Left ventricle myocardium superior (tissue), 1 donor: ENCODE measurements at places on chromosomes 5 and 9. TPM values are rescaled to one million over a fixed set of nuclear protein-coding genes. Genes with fewer than 3 reads are reported as not detected.

The PKD2L2 gene
- 0.55 TPM for total RNA-seq

The FBXO4 gene
- 3.1 TPM for total RNA-seq

DNA sequence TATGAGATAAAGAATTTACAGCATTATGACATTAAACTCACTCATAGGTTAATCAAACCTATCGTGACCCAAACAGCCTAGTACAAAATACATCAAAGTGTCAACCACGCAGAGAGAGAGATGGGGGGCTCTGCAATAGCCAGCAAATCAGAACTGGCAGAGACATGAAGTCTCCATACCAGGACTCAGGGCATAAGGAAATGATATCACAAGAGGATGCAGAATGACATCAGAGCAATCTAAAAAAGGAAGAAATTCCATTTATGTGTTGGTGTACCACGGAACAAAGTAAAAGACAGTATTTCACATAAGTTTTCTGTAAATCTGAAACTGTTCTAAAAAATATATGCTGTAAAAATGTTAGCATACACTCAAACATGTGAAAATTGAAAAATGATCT lies 24.6 kb downstream of the BICD2 start:
- DNase-seq, result no peak

DNA sequence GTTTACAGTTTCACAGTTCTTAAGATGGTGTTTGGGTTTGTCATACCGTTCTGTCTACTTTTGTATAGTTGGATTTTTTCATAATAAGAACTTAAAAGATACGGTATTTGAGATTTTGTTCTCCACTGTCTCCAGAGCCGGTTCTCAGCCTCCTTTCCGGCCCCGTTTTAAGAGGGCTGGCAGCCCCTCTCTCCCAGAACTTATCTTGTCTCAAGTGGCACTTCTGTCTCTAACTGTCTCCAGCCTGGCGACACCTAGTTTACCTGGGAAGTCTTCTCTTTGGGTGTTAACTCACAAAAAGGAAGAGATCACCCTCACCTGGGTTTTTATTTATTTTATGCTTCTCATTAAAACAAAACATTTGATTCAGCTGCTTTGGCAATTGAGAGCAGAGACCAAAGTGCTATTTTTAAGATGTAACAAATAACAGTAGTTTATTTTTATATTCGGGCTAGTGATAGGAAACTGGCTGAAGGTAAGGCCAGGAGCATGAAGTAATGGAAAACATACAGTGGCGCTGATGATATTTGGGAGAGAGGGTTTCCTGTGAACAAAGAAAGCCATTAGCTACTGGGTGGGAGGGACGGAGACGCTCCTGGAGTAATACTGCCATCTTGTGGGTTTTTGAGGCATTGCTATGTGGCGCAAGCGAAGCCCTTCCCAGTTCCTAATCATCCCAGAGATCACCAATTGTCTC lies 48.3 kb downstream of the ACER2 start:
- peak; percentile 40 for DNase-seq

DNA sequence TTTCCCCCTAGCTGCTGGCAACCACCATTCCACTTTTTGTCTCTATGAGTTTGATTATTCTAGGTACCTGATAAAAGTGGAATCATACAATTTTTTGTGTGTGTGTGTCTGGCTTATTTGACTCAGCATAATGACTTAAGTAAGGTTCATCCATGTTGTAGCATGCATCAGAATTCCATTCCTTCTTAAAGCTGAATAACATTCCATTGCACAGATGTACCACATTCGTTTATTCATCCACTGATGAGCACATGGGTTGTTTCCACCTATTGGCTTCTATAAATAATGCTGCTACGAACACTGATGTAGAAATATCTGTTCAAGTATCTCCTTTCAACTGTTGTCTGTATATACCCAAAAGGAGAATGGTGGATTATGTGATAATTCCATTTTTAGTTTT lies 33.7 kb downstream of the AP3B1 start:
- DNase-seq, result no peak

DNA sequence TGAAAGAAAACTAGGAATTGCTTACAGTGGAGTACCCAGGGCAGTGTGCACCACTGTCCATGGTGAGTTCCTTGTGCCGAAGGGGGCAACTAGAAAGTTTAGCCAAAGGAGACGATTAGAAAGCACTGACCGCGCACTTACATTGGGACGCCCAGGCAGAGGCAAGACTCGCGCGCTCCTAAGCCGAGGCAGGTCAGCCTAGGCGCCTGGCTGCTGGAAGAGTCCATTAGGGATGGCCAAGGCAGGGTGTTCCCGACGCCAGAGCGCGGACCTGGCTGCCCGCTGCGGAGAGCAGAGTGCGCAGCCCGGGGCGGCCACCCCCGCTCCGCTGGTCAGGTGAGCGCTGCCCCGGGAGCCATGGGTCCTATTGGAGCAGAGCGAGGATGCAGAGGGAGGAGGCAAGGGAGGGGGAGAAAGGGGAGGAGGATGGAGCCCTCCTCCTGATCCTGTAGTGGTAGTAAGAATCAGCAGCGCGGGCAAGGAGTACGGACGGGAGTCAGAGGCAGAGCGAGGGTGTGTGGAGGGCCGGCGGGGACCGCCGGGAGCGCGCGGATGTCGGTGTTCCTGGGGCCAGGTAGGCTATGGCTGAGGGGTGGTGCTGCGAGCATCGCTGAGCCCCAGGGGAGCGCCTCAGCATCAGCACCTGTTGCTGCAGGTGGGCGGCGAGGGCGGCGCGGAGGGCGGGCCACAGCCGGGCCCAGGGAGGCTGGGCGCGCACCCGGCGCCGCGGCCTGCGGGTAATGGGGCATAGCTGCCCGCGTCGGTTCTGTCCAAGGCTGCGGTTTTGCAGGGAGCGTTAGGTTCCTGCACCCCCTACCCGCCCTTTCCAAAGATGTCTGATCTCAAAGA lies at the start of gene ADGRV1:
TSS of gene ADGRV1 (plus strand) at position 454 of the 849 bp plus-strand sequence. CDS start at position 553, 99 bp downstream.
- DNase-seq, result peak; percentile 44

GRCh38 chr9:6194934-6195333 lies 20.7 kb upstream of the IL33 start:
- no peak for DNase-seq

GRCh38 chr5:158925314-158925713 lies 174.4 kb downstream of the EBF1 start:
- DNase-seq, result no peak

- DNase-seq, result no peak
Measured at GRCh38 chr5:173231996-173232498, 3.0 kb downstream of the NKX2-5 start.

DNA sequence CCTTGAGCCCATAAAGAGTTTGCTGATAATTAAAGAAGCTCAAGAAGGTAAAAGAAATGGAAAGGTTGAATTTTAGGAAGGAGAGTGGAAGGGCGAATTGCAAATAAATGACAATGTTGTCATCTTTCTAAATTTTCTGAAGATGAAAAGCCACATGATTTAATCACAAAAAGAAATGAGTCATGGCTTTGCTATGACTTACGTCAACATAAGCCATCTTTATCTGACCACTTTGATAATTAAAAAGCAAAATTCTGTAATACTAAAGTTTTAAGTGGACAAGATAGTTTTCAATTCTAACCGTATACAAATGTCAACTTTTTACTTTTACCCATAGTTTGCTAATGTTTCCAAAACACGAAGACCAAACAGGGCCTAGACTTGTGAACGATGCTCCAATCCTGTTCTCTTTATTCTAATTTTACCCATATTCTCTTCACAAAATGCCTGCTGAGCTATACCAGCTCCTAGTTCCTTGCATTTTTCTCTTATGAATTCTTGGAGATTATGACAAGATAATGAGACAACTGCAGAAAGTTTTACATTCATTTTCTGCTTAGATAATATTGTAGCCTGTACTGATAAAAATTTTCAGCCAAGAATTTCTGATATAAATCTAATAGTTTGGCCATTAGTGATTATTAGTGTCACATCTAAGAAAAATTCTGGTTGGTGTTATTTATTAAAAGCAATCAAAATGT lies 21.8 kb upstream of the PRUNE2 start:
- DNase-seq, result no peak

- DNase-seq, result no peak
Measured at GRCh38 chr9:109027176-109027575, 13.9 kb upstream of the CTNNAL1 start.

DNA sequence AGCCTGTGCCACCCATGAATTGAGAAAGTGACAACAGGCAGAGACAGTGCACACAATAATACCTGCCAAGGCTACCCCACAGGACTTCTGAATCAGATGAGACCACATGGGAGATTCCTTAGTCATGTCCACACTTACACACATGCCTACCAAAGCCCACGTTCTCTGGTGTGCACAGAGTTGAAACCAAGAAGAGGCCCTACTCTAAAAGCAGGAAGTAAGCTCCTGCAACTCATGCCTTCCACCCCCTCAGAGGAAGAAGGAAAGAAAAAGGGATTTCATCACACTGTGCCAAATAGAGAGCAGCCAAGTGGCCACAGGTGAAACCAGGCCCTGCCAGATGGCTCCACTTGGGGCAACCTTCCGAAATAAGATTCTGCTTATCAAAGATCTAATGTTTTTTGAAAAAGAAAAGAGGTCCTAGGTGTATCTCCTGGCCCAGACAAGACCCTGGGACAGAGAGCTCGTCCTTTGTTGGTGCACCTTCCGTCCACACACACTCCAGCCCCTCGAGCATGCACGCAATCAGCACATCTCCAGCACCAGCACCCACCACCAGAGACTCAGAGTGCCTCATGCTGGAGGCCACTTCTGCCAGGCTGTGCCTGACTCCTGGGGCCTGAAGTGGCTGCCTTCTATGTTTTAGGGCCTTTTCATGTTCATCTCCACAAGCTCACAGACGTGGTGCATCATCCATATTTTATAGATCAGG lies 114.6 kb upstream of the SPOCK1 start:
- DNase-seq, result no peak

GRCh38 chr9:114799441-114799840 lies 6.4 kb downstream of the TNFSF15 start:
- no peak for DNase-seq

DNA sequence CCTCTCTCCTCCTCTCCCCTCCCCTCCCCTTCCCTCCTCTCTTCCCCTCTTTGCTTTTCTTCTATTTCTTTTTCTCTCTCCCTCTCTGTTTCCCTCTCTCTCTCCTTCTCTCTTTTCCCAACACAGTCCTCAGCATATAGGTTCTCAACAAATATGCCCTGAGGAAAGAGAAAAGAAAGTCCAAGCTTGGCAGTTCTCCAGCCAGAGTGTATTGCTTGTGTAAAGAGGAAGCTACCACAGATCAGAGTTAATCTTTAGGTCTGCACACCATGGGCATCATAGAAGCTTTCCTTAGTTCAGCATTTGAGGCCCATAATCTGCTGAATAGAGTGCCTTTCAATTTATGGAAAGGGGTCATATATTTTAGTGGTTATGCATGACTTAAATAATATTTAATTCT lies 382.8 kb upstream of the WWC1 start:
- DNase-seq, result no peak

GRCh38 chr5:113150821-113151220 lies 174.2 kb downstream of the DCP2 start:
- DNase-seq, result no peak

DNA sequence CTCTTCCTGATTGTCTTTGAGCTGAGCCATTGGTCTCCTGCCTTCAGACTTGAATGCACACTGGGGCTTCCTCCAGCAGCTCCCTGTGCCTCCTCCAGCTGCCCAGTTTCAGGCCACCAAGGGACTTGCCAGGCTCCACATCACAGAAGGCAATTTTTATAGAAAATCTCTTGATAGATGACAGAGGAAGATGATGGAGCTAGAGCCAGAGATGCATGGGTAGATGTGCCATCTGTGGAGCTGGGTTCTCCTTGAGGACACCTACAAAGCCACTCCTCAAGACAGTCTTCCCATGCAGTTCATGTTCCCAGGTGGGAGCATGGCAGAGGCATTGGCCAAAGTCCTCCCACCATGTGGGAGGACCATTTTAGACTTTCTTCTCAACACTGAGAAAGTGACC lies 239.6 kb upstream of the IRX1 start:
- no peak for DNase-seq

GRCh38 chr9:131387394-131387793 lies 6.5 kb upstream of the PRRC2B start:
- no peak for DNase-seq

DNA sequence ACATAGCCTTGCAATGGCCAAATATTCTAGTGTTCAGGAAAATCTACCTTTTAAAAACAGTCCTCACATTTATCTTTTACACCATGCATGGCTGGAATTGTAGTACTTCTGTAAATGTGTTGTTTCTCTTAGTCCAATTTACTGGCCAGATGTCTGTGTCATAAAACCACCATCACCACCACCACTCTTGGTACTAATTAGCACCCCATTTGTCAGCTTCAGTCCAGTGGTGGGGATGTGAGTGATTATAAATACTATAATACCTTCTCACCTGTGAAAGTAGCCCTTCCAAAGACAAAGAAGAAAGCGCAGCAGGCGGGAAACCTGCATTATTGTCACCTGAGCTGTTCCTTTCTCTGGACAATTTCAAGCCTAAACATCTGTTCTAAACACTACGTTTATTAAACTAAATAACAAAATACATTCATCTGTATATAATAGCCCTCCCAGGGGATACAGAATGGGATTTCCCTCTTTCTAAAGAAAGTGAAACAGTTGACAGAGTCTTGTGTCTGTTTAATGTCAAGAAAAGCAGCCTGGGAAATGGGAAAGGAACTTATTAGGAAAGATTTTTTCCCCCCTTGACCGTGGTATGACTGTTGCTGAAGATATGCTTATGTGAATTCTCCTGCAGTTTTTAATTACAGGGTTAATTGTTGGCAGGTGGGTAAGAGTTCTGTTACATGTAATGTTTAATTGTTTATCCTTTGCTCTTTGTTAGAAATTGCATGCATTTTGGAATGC lies 144.5 kb upstream of the NUDT12 start:
- no peak for DNase-seq

DNA sequence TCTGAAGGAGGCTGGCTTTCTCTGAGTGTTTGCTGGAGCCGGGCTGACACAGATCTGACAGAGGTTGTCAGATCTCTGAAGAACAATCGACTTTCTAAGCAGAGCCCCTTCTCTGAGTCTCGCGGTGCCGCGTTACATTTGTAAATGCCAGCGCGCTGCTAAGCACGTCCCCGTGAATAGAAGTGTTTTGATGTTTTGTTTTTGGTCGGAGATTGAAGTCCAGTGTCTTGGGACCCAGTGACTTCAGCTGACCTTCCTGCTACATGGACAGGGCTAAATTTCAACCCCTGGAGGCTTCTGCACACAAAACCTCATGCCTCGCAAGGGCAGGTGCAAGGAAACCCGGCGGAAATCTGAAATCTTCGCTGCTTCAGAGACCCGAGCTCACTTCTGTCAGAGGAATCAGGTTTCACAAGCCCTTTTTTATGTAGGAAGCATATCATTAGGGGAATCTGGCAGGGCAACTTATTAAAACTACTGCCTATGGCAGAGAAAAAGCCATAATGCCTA lies 27.2 kb downstream of the NEUROG1 start:
- no peak for DNase-seq

DNA sequence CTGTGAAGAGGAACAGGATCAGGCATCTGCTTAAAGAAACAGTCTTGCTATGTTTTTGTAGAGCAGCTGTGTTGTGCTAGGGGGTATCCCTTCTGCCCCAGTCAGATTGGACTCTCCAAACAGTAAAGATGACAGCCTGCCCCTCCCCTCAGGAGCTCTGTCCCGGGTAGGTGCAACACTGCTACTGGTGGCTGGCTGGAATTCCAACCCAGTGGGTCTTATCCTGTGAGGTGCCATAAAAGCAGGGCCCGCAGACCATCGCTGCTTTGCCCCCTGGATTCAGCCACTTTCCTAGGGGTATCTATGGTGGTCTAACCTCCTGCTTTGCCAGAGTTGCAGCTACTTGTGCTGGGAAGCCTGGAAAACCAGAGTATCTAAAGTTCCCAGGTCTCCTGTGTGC lies 114.6 kb upstream of the PPP1R2B start:
- DNase-seq, result no peak
